ENCODE measurements at places on chromosomes 13 and 19.

DNA sequence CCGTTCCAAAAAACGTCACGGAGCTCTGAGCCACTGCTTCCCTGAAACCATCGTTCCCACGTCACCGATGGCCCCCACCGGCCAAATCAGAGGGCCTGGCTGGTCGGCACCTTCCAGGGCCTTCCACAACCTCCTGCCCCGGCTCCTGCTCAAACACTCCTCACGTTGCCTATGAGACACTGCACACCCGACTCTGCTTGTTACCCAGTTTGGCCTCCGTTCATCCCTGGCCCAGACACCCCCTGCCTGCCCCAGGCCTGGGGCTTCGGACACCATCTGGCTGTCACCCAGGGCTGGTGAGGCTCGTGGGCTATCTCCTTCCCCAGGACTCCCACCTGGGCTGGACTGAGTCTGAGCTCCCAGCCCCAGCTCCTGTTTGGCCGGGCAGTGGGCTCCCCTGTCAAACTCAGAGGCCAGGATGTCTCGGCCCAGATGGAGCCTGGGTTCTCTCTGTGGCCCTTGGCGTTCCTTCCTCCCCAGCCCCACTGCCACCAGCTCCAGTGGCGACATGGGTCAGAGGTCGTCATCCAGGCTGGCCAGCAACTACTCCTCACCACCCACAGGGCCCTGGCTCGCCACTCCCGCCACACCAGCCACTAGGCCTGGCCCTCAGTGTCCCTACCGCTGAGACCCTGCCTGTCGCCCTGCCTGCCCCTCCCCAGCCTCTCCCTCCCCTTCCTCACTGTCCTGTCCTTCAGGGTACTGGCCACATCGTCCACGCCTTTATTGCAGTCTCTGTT is 17.7 kb downstream of the CERS1 start:
- no peak for DNase-seq

DNA sequence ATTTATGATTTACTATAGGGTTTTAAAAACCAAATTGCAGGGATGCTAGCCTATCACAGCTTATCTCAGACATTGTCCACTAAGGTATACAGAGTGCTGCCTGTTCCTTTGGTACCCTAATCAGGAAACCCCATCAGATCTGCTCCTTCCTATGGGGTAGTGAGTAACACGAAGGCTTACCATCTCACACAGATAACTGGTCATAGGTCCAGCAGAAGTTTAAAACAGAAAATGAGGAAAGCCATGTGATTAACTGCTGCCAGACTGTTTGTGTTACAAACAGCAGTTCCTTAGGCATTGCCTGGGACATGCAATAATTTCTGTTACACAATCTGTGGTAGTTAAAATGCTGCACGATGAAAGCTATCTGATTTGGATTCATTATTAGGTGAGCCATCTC is 53.5 kb upstream of the ALOX5AP start:
- DNase-seq, result no peak

DNA sequence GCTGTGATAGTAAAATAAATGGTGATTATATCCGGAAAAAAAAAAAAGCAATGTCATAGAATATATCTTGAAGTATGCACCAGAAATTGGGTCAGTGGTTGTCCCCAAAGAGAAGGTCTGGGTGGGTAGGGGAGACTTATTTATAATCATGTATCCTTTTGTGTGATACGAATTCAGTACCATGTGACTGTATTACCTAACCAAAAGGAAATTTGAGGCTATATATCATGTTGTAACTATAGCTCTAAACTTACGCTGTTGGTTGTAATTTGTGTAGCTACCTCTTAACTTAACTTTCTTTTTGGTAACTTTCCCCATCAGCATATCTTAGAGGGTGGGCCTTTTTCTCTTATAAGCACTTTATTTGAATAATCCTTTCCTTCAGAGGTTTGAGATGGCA is 25.2 kb upstream of the KCTD4 start:
- no peak for DNase-seq

- no peak for DNase-seq
Observed at GRCh38 chr13:23344931-23345595, 88.4 kb downstream of the SACS start.

DNA sequence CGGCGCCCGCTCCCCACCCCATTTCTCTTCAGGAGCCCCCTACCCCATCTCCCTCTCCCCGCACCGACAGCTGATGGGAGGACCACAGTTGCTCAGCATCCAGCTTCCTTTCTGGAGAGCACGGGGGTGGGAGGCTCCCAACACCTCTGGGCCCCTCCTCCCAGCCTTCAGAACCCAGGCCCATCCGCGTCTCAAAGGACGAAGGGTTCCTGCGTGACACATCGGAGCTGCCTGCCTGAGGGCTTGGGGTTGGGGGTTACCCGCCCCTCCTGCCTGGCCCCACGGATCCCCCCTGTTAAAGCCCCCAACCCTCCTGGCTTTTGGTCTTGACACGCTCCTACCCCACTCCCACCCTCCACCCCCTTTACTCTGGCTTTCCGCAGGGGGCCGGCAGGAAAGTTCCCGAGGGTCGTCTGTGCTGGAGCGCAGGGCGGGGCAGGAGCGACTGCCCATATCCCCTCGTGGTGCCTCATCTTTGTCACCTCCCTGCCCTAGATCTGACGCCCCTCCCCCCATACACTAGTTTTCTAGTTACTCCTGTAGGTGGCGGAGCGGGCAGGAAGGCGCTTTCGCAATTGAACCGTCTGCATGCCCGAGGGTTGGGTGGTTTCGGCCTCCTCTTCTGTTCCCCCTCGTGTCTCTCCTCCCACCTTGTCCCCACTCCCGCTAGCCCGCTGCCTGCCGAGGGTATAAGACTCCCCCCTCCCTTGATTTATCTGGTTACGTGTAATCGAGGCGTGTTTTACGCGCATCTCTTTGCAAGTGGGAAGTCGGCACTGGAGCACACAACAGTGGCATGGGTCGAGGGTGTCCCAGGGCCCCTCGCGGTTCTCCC is 924 bp downstream of the TRAPPC5 start:
- DNase-seq, result peak; percentile 68

DNA sequence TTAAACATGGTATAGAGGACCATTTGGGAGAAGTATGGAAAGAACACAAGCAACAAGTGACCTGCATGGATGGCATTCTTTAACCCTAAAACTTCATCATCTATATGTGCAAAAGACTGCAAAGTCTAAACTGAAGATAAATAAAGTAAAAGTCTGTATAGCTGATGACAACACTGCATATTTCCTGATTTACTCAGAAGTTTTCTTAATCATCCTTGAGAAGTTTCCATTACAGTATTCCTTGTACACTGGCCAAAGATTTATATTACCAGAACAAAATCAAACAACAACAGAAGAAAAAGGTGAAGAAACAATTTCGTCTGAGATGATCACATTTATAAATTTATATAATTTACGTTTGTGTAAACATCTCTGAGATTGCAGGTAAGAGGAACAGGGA is 805.7 kb downstream of the PCDH9 start:
- DNase-seq, result peak; percentile 72

- DNase-seq, result peak; percentile 55
Observed at GRCh38 chr19:51702103-51702824, 9.1 kb downstream of the SPACA6 start.

GRCh38 chr19:40442328-40443130 is 1.6 kb downstream of the SERTAD3 start:
- DNase-seq, result no peak

DNA sequence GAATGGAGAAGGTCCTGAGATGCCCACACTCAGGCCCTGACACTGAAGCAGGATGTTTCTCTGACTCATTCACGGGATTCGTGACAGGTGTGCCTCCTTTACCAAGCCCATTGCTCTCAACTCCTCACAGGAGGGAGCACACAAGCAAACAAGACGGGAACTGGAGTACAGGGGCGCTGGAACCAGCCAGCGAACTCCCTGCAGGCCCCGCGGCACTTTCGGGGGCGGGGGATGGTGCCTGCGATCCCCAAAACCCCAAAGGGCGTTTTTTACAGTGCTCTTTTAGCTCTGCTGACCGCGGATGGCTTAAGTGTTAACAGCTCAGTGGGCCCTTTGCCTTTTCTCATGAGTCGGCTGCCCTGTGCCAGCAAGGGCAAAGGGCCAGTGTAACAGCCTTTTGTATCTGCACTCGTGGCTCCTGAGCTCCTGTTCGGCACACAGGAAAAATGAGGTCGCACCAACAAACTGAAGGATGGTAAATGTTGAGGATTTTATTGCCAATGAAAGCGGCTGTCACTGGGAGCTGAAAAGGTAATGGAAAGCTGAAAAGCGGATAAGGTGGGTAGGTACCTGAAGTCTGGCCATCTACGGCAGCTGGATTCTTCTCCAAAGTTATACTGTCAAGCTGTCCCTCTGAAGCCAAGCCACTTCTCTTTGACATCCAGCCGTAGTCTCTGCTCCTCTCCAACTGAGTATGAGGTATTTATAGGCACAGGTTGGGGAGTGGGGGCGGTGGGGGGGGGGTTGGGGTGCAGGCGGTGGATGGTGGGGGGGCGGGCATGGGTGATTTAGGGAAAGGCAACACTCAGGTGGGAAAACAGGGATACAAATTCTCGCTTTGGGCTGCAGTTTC is 65.0 kb upstream of the TRPC4 start:
- DNase-seq, result no peak

DNA sequence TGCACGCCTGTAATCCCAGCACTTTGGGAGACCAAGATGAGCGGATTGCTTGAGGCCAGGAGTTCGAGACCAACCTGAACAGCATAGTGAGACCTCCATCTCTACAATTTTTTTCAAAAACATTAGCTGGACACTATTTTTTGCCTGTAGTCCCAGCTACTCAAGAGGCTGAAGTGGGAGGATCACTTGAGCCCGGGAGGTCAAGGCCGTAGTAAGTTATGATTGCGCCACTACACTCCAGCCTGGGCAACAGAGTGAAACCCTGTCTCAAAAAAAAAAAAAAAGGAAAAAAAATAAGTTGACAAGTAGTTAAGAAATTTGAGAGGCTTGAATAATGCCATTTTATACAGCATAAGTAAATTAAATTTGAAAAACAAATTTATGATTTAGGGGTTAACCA is 330.6 kb downstream of the MYO16 start:
- DNase-seq, result no peak

GRCh38 chr13:108961542-108962125 is 332.2 kb downstream of the MYO16 start:
- DNase-seq, result peak; percentile 59

GRCh38 chr19:10258080-10258710 is 6.2 kb downstream of the MRPL4 start:
- no peak for DNase-seq

DNA sequence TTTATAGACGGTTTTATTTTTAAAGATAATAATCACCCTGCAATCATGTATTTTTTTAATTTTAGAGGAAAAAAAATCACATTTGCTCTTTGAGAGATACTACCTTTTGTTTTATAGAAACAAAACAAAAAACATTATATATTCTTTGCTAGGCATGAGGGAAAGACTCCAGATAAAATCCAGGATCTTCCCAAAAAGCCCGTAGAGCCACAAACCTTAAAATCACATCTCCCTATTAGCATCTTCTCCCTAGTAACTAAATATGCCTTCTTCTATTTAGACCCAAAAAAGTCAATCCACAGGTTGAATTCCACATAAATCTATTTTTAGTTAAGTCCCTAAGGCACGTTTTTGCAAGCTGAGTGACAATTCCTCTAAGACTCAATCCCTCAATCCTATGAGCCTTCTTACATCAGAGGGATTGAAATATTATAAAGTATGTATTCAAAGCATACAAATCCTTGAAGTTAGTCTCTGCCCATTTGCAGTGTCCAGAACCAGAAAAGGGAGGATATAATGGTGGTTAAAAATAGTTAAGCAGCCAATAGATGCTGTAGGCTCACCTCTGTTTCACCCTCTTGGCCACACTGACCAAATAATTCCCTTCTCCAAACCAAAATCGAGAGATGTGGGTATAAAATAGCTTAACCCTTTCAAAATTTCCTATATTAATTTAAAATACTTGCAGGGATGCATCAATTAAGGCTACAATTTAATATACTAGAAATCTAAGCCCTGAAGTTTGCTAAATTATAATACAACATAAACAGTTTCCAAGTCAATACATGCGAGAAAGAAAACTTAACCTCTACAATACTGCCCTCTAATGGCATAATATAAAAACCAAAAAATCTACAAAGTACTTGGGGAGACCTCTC is 64.0 kb downstream of the SERP2 start:
- DNase-seq, result peak; percentile 77

- no peak for DNase-seq
Observed at GRCh38 chr13:55660851-55661250, 1479.9 kb upstream of the PRR20A start.

DNA sequence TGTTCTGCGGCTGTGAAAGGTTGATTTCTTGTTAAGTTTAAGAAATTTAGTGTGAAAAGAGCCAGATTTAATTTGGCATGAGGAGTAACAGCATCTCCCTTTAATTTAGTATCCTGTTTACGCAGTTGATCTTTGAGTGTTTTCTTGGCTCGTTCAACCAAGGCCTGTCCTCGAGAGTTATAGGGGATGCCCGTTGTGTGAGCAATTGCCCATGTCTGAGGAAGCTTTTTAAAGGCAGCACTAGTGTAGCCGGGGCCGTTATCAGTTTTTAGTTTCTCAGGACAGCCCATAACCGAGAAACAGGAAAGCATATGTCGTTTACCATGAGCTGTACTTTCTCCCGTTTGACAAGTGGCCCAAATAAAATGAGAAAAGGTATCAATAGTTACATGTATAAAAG is 47.5 kb upstream of the ZNF43 start:
- DNase-seq, result no peak

- DNase-seq, result peak; percentile 35
Observed at GRCh38 chr19:38209671-38210457, 14.2 kb downstream of the DPF1 start.

GRCh38 chr19:56076498-56076897 is 44.6 kb downstream of the ZNF787 start:
- DNase-seq, result peak; percentile 48

DNA sequence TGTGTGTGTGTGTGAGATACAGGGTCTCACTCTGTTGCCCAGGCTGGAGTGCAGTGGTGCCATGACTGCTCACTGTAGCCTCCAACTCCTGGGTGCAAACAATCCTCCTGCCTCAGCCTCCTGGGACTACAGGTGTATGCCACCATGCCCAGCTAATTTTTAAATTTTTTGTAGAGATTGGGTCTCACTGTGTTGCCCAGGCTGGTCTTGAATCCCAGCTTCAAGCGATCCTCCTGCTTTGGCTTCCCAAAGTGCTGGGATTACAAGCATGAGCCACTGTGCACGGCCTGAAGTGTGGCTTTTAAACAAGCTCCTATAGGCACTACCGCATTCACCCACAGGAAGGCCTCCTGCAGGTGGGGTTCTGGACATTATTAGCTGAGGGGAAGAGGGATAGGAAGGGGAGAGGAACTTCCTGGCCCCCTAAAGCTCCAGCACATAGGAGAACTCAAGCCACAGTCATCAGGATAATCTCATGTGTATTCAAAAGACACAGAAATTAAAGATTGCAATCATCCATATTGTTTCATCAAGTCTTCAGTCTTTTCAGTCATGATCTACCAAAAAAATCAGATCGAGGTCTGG is 24.8 kb upstream of the SLC46A3 start:
- DNase-seq, result no peak

GRCh38 chr13:110028311-110028710 is 241.9 kb upstream of the IRS2 start:
- no peak for DNase-seq

- DNase-seq, result peak; percentile 91
Observed at GRCh38 chr19:34999498-35000337, at the start of gene GRAMD1A. TSS of gene GRAMD1A (plus strand) at chr19:35000323. CDS start at chr19:35000479, 156 bp downstream.

Data from astrocyte of the spinal cord (primary cell).